GM04504 (cell line): ENCODE measurements at places on chromosomes 11 and 22.
A peak's percentile ranks its signal among the peaks of the same experiment; 100 is the strongest.

DNA sequence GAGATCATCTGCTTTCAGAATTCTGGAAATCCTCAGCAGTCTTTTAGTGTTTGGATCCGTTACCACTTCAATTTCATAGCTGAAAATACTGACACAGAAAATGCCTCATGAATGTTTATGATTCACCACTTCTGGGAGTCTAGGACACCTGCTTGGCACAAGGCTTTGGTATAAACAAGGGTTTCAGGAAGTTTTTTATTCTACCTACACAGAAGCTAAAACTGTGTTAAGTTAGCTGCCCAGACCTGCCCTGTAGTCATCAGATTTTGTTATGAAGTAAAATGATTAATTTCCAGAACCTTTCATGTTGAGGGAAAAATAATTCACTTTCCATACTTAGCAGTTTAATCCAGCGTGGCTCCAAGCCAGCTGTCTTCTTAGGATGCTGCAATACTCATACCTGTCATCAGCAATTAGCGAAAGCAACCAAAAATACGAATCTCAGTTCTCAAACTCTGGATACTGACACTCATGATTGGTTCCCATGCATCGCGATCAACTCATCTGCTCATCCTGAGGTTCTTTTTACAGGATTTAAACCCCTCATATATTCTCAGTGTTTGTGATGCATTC lies 458.5 kb upstream of the CCDC90B start:
- no peak for DNase-seq

- DNase-seq = no peak
Observed at GRCh38 chr11:18064450-18065054, 18.5 kb upstream of the TPH1 start.

DNA sequence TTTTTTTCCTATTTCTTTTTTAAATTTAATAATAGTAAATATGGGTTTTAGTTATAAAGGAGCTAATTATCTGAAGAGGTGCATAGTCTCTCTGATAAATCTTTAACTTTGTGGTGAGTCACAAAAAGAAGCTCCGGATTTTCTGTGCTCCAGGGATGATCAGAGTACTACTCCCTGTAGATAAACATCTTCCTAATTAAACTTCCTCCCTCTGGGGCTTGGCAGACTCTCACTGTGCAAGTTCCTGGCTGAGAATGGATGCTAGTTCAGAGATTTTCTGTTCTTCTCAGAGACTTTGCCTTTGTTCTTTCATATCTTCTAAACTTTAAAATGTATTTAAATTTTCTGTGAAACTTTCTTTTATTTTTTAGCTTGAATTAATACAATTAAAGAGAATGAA lies at the start of gene OR10G7:
Gene OR10G7 (minus strand): TSS at position 72 of the 400 bp plus-strand sequence. CDS start 2,324 bp downstream, outside the sequence.
- DNase-seq = no peak

DNA sequence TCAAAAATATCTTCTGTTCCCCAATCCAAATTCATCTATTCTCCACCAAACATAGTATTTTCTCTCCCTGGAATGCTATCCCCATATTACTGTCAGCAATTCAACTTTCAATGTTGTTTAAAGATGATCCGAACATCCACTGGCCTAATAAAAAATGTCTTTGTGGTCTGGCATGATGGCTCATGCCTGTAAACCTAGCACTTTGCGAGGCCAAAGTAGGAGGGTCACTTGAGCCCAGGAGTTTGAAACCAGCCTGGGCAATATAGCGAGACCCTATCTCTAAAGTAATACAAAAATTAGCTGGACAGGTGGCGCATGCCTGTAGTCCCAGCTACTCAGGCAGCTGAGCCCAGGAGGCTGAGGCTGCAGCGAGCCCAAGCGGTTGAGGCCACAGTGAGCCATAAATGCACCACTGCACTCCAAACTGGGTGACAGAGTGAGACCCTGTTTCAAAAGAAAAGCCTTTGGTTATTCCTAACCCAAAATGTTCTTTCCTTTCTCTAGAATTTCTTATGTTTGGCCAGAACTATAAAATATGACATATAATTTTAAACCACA lies 29.8 kb downstream of the SIK3 start:
- DNase-seq = no peak

DNA sequence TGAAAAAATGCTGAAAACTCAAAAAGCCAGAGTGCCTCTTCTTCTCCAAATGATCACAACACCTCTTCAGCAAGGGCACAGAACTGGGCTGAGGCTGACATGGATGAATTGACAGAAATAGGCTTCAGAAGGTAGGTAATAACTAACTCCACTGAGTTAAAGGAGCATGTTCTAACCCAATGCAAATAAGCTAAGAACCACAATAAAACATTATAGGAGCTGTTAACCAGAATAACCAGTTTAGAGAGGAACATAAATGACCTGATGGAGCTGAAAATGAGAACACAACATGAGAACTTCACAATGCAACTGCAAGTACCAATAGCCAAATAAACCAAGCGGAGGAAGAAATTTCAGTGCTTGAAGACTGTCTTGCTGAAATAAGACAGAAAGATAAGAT lies 9.2 kb downstream of the OR56B4 start:
- no peak for DNase-seq

DNA sequence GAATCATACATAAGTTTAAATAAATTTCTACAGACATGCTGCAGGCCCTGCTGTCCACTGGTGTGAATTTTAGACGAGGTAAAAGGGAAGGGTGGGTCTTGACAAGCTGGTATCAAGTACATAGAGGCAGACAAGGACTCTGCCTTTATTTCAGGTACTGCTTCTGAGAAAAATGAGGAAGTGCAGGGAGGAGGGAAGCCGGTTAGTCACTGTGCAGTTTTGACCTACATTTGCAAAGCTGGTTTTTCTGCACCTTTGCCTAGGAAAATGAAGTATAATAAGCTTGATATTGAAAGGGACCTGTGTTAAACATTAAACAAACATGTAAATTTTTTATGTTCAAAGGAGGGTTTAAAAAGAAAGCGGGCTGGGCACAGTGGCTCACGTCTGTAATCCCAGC lies 24.6 kb downstream of the TMEM45B start:
- DNase-seq = no peak

DNA sequence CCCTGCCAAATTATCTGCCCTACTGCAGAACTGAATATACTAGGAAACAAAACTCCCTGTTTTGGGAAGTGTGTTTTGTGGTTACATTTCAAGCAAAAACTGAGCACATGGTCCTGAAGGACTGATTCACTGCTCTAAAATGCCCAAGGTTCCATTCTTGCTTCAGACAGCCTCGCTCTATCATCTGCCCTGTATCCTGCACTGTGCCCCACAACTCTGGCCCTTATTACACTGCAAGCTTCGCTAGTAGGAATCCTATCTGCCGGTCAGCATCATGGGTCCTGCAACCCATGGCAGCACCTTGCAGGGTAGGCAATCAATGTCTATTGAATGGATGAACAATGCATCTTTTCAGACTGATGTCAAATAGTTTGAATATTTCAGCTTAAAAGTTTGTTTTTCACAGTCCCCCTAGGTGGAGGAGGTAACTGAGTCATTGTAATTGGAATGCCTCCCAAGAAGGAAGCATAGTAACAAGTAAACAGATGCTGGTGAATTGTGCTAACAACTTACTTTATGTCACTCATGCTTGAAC lies 21.3 kb downstream of the LAYN start:
- peak; percentile 64 for DNase-seq

DNA sequence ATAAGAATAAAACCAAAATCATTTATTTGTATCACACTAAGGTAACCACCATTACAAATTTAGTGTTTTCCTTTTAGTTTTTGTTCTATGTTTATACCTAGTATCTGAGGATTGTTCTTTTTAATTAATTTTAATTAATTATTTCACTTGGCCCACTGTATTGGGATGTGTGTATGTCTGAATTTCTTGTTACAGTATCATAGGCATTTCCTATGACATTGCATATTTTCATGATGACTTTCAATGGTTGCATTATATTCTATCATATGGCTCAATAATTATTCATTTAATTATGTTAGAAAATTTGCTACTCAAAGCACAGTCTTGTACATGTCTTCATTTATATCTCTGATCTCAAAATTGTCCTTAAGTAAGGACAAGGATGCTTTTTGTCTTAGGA lies 41.0 kb downstream of the C11orf71 start:
- no peak for DNase-seq

- no peak for DNase-seq
Observed at GRCh38 chr11:9208726-9209501, 56.2 kb downstream of the DENND5A start.
